ENCODE measurements at places on chromosomes 1 and 21.
A peak's percentile ranks its signal among the peaks of the same experiment; 100 is the strongest.

DNA sequence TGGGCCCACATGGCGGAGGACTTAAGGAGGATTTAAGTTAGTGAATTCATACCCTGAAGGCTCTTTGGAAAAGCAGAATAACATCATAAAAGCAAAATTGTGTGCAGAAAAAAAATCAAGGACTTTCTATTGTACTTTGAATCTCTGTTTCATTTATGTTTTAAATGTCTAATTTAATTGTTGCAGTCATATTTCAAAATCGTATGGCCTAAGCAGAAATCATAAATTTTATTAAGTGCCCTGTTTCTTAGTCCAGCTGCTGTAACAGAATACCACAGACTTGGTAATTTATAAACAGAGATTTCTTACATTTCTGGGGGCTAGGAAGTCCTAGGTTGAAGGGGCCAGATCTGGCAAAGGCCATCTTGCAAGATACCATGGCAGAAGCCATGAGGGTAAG lies 555.6 kb downstream of the LTN1 start:
- DNase-seq = no peak

GRCh38 chr1:35838693-35839245 lies 31.0 kb downstream of the AGO4 start:
- DNase-seq = no peak

GRCh38 chr1:172154551-172154950 lies 265.9 kb upstream of the C1orf105 start:
- no peak for DNase-seq

- DNase-seq = no peak
Measured at GRCh38 chr1:27588256-27589232, 15.4 kb downstream of the AHDC1 start.

GRCh38 chr1:228459091-228459993 lies 27.8 kb upstream of the RNF187 start:
- peak; percentile 71 for DNase-seq

DNA sequence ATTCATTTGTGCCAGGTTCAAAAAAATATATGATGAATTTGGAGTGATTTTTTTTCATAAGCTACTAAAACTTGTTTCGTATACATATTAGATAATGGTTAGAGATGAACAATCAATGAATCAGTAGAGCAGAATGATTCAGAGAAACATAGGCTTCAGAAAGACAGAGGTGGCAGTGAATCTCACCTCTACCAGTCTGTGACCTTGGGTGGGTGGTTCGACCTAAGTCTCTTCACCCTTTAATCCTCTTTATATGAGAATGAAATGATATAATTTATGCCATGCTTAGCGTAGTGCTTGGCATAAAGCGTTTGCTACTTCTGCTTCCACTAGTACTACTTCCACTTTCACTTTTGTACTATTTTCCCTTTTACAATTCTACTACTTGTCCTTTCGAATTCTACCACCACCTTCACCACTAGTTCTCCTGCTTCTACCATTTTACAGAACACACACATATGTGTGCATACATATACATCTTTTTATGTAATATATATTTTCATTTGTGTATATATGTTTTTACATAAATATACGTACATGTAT lies 45.1 kb downstream of the FYB2 start:
- no peak for DNase-seq

- no peak for DNase-seq
Measured at GRCh38 chr1:228006034-228006785, 588 bp upstream of the WNT3A start.

DNA sequence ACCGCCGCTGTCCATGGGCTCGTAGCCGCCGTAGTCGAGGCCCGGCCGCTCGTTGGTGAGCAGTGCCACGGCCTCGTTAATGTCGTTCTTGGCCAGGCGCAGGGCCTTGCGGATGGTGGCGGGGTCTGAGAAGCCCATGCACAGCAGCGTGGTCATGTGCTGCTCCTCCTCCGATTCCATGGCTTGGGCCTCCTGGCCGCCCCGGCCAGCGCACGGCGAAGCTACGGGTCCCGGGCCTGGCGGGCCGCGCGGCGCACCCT lies 300 bp downstream of the USP24 start:
- DNase-seq = peak; percentile 30

GRCh38 chr1:201562257-201562656 lies 23.3 kb downstream of the NAV1 start:
- no peak for DNase-seq

DNA sequence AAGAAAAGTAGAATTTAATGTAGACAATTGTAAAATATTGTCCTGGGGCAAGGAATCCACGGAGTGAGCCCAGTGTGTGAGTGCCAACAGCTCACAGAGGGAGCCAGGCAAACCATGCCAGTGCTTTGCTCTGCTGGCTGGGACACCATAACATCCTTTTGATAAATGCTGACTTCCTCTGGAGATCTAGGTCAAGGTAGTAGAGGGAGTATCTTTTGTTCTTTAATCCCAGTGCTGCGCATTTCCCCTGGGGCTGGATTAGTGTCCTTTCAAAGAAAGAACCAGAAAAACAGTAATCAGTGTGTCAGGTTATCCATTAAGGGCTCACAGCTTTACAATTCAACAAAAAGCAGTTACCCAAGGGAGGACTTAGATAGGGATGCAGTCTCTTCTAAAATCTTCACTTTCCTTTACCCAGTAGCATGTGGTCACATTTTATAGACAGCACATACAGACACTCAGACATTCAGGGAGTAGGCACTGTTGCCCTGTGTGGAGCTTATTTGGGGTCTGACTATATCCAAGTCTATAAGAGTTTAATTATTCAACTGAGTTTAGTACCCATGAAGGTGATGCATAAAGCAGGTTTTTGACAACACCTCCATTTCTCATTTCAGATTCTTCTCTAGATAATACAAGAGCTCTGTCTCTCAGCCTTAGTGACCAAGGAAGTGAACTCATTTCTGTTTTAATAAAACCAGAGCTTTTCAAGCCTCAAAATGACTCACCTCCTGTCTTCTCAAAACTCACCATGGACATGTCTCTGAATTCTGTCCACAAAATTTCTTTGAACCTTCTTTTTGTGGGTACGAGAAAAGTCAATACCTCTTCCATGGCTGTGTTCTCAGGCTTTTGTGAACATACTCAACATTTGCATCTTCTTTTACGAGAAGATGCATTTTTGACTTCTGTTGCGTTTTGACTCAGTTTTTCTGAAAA lies 215.3 kb downstream of the BRINP2 start:
- DNase-seq = no peak

DNA sequence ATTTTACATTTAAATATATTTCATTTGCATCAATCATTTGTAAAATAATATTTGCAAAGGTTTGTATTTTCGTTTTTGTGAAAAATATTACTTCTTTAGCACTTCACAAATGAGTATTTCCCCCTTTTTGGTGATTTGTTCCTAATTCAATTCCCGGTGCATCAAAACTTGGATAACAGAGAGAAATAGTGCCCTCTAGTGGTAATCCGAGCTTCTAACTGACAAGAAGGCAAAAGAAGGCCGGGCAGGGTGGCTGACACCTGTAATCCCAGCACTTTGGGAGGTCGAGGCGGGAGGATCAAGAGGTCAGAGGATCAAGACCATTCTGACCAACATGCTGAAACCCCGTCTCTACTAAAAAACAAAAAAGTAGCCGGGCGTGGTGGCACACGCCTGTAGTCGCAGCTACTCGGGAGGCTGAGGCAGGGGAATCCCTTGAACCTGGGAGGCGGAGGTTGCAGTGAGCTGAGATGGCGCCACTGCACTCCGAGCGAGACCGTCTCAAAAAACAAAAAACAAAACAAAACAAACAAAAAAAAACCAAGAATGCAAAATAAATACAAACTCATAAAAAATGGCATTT lies 137.7 kb downstream of the COL11A1 start:
- peak; percentile 5 for DNase-seq

GRCh38 chr1:42784946-42785693 lies at the start of gene TMEM269:
Gene TMEM269 (plus strand): TSS chr1:42784991. CDS start chr1:42789894, 4,903 bp downstream.
- peak; percentile 50 for DNase-seq

DNA sequence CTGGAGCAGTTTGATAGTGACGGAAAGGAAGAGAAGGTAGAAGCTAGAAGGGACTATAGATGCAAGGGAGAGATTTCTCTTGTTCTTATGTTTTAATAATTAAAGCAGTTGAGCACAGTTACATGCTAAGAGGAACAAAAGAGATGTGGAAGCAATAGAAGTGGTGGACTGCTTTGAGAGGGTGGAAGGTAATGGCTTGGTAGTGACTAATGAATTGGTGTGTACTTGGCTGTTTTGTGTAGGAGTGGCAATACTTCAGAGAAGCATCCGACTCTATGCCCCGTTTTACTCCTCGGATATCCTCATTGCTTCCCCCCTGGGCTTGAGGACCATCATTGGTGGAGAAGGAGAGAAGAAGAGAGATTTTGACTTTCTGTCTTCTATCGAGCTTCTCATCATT lies 12.8 kb downstream of the UTP25 start:
- DNase-seq = no peak

DNA sequence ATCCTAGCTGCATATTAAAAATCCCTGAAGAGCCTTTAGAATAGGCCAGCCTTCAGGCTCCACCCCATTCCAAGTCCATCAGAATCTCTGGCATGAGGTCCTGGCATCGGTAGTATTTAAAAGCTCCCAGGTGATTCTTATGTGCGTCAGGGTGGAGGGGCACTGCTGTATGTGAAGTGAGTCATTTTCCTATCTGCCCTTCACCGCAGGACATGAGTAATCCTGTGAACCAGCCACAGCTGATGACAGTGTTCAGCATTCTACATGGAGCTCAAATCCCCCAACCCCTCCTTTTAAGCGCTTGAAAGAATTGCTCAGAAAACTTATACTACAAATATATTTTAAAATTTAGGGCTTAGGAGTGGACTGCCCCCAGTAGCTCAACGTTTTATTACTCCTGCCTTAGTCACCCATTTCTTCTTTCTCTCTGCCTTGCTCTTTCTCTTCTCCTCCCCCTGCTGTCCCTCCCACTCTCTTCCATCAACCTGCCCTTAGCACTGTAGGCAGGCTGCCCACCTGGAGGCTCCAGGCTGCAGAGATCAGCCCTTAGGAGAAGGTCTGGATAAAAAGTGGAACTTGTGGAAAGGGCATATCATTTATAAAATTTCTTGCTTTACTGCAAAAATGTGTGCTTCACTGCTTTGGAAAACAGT lies 73.8 kb upstream of the ZNF281 start:
- DNase-seq = peak; percentile 63

DNA sequence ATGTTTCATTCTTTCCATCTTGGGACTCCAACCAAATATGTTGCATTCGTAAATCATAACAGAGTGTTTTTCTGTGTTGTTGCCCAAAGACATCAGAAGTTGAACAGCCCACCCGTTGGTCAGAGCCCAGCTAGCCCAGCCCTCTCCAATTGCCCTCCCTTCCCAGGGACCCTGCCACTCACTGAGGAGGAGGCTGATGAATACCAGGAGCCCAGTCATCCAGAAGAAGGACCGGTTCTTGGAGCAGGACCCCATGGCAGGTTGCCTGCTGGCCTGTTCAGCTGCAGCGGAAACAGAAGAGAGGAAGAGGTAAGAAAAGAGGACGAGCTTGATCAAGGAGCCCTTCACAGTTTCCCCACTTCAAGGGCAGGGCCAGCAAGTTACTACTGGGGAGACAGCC lies 172.2 kb upstream of the ETV3 start:
- no peak for DNase-seq

- no peak for DNase-seq
Measured at GRCh38 chr1:113779542-113779941, 20.3 kb upstream of the PHTF1 start.

GRCh38 chr1:159908031-159908940 lies 8.3 kb upstream of the CFAP45 start:
- no peak for DNase-seq

- no peak for DNase-seq
Measured at GRCh38 chr1:100767176-100767890, 47.8 kb downstream of the VCAM1 start.

DNA sequence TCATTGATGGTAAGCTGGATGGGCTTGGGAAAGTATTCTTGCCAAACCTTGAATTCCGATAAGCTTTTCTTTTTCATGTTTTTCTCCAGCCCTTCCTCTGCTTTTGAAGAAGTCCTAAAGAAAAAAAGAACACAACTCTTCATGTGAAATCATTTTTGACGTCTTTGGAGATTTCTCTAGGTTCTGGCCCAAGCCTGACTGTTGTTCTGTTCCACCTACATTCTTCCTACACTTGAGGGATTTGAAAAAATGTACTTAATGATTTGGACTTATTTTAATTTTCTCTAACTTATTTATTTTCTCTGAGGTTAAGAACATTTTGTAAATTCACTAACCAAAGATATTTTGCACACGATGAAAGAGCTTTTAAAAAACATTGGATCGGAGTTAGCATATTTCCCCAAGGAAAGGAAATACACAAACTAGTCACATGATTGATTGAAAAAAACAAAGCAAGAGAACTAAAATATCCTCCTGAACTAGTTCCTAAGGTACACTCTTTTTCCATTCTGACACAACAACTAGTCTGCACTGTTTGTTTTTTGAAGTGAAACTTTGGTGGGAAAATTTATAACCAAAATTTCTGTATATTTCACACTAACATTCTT lies 82.3 kb downstream of the LTN1 start:
- no peak for DNase-seq

- no peak for DNase-seq
Measured at GRCh38 chr1:17416389-17416788, 23.1 kb downstream of the RCC2 start.

DNA sequence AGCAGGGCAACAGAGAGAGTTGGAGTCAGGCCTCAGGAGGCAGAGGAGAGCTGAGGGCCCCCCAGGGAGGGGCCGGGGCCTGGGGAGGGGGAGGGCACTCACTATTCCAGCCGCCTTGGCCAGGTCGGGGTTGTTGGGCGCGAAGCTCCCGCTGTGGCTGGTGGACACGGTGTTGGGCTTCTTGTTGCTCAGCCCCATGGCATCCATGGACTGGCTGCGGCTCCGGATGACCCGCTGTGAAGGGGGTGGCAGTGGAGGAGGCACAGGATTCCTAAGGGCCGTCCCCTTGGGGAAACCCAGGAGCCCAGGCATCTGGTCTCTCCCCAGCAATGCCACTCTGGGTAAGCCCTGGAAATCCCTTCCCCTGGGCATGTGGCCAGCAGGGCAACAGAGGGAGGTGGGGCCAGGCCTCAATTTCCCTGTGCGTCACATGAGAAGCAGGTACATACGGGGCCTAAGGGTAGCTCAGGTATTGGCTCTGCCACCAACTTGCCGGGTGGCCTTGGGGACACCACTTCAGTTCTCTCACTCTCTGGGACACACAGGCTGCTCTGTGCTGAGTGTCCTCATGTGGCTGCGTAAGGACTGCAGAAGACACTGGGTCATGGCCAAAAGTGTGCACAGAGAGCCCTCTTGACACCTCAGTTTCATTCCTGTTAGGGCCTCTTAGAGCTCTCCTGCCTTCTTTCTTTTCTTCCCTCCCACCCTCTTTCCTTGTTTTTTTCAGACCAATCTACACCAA lies 63.0 kb downstream of the RAP1GAP start:
- no peak for DNase-seq

DNA sequence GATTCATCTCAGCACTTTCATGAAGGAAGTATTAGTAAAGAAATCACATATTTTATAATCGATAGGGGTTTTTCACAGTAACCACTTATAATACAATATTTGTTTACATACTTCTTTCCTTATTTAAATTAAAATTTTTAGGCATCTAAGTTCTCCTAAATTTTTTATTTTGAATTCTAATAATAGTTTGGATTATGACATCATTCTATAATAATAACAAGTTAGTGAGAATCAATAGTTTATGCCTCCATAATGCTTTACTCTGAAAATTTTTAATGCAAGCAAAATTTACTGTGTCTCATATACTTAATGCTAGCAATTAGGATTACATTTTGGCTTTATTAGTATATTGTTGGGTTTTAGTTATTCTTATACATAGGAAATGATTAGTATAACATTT lies 252.2 kb downstream of the ZP4 start:
- DNase-seq = no peak

GRCh38 chr1:208850442-208850841 lies 606.3 kb upstream of the PLXNA2 start:
- DNase-seq = no peak

- DNase-seq = no peak
Measured at GRCh38 chr1:162663589-162664106, 31.4 kb downstream of the DDR2 start.

All from activated CD4-positive, alpha-beta T cell treated with anti-CD3 and anti-CD28 coated beads, Interleukin-2, amount 50 U/mL, for 48 hours (primary cell).